ENCODE measurements at places on chromosomes 6 and 20. TPM values are rescaled to one million over a fixed set of nuclear protein-coding genes. Genes with fewer than 3 reads are reported as not detected.

The DUSP15 gene
- polyA plus RNA-seq = not detected

The DDX43 gene
- polyA plus RNA-seq = 3.6 TPM

The ANKRD66 gene
- not detected for polyA plus RNA-seq

The ZNF311 gene
- not detected for polyA plus RNA-seq

The CCR6 gene
- polyA plus RNA-seq = 67.5 TPM

The PAX1 gene
- polyA plus RNA-seq = not detected

The AIF1 gene
- 14.7 TPM for polyA plus RNA-seq

The OPRL1 gene
- 0.59 TPM for polyA plus RNA-seq

- no peak for DNase-seq
Observed at GRCh38 chr20:51127713-51128112, 104.8 kb upstream of the KCNG1 start.

GRCh38 chr6:116476002-116476678 lies 15.0 kb downstream of the CALHM6 start:
- DNase-seq = no peak

DNA sequence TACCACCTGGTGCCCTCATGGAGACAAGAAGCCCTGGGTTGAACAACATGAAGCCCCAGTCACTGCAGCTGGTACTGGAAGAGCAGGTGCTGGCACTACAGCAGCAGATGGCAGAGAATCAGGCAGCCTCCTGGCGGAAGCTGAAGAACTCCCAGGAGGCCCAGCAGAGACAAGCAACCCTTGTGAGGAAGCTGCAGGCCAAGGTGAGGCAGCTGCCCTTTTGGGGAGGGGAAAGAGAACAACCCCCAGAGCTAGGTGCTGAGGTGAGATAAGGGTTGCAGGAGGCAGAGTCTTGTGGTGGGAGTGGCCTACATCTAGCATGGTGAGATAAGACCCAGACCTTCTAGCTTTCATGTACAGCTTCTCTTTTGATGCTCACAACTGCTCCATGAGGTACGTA lies 7.0 kb downstream of the CEP250 start:
- no peak for DNase-seq

DNA sequence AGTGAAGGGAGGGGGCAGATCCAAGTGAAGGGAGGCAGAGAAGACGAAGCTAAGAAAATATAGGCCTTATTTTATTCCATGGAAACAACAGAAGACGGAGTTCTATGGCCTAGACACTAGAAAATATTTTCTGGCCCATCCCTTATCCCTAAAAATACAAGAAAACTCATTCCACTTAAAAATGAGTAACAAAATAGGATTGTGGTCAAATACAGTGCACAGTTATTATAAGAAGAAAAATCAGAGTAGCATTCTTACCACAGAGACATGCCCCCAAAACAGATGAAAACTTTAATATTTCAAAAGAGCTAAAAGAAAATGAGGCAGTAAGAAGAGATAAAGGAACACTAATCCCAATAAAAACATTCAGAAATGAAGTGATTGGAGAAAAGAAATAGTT lies 202.9 kb downstream of the GMPR start:
- no peak for DNase-seq

DNA sequence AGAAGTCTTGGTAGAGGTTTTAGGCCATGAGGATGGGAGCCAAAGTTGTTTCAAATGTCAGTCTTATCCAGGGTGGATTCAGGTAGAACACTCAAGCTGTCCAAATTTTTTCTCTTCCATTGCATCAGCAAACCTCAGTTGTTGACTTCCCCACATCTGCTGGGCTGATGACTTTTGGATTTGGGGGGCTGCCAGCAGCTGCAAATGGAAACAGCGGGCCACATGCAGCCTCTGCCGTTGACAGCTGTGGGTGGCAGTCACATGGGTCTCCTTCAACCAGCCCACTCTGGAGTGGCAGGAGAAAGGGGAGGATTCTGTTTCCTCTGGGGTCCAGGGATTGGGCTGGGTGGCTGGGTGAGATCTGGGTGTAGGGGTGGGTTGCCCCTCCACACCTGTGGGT lies 5.8 kb upstream of the MLN start:
- DNase-seq = no peak

GRCh38 chr20:37955511-37955910 lies 52.6 kb downstream of the VSTM2L start:
- DNase-seq = no peak

- DNase-seq = no peak
Observed at GRCh38 chr6:169567819-169568218, 134.0 kb downstream of the WDR27 start.

DNA sequence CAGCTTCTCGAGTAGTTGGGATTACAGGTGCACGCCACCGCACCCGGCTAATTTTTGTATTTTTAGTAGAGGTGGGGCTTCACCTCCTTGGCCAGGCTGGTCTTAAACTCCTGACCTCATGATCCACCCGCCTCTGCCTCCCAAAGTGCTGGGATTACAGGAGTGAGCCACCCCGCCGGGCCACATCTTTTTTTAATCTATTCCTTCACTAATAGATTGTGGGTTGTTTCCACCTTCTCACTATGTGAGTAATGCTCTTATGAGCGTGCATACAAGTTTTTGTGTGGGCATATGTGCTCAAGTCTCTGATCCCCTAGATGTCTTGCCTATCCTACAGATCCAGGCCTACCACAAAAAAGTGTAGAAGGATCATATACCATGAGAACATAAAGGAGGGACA lies 30.7 kb downstream of the CARMIL1 start:
- no peak for DNase-seq

GRCh38 chr20:48861444-48861843 lies 33.6 kb upstream of the PREX1 start:
- no peak for DNase-seq

DNA sequence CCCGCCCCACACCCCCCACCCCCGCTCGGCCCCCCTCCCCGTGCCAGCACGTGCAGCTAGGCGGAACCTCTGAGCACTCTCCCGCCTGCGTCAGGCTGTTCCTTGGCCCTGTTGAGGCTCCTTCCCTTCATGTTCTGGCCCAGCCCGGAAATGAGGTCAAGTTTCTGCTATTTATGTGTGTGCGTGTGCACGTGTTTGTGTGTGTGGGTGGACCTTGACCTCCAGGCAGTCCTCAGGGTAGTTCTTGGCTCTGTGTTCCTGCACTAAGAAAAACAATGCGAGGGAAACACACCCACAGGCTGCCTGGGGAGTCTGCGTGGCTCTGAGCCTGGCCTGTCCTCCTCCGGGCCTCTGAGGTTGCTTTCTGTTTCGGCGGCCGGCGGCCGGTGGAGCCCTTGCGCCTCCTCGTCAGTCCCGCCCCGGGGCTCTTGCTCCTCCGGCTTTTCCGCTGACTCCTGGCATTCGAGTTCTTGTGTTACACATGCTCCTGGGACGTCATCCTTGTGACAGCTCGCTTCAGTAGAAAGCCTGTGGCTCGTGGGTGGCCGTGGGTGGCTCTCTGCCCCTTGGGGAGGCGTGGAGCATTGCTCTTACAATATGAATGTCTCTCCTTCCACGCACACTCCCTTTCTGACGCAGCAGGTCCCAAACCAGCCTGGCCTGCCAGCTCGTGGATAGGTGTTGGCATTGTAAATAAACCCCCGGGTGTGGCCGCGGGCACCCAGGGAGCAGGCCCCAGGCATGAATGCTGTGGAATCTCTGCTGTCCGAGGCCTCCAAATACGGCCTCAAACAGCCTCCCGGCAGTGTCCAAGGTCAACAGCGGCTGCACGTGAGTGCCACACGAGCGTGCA lies 10.0 kb downstream of the SLCO4A1 start:
- peak; percentile 79 for DNase-seq

GRCh38 chr6:128208851-128209580 lies 308.2 kb upstream of the THEMIS start:
- no peak for DNase-seq

DNA sequence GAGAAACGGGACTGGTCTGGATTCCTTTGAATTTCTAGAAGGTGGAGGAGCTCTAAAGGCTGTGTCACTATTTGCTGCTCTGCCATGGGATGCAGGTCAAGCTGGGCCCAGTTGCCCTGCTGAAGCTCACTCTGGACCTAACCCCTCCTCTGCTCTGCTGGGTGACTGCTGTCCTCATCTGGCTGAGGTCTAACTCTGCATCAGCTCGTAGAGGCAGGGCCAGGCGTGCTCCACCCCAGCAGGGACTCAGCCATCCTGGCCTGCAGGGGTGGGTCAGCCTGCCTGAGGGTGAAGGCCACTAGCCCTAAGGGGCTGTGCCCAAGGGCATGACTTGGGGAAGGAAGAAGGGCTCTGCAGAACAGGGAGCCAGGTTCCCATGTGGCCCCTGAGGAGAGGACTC lies 852 bp downstream of the CST4 start:
- no peak for DNase-seq

- DNase-seq = no peak
Observed at GRCh38 chr6:53201270-53201669, 52.6 kb upstream of the GCM1 start.

DNA sequence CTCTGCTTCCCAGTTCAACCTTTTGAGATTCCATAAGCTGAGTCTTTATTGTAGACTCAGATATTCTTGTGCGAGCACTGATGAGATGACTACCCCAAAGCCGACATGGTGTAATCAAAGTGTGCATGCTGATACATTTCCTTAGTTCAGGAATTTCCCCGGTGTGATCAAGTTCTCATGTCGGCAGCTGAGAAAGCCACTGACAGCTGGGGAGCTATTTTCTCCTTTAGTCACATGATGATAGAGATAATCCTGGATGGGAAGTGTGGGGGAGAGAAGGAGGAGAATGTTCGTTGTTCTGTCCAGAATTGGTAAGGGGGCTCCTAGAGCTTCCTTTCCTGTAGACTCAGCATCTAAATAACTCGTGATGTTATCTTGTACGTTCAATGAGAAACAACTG lies 7.7 kb upstream of the CAP2 start:
- DNase-seq = no peak

DNA sequence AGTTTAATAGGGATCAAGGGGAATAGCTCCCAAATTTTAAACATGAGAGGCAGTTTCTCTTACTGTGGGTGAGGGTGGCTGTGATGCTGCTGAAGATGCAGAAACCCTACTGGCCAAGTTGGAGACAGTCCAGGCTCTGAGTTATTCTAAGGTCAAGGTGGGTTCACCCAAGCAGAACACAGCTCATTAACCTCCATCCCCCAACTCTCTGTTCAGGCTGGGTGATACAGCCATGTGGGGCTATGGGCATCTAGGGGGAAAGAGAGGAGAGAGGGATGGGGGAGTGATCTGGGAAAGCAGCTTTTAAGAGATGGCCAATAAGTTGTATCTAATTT lies 18.9 kb upstream of the TRAM2 start:
- no peak for DNase-seq

GRCh38 chr6:47729019-47729418 lies 30.6 kb downstream of the ADGRF4 start:
- no peak for DNase-seq

DNA sequence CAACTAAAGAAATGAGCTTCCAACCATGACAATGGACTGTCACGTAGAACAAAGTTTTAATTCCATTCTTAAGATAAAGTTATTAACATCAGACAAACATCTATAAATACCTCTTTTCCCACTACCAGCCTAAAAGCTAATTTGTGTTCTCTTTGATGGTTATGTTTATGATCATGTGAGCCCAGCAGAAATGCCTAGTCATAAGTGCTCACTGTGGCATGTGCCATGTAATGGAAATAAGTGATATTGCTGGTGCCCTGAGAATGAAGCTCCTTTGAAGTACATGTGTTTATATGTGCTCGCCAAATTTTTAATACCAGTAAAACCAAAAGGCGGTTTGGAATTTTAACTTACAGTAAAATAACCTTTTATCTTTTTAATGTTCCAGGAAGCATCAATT lies 205.8 kb downstream of the ISM1 start:
- no peak for DNase-seq

- DNase-seq = no peak
Observed at GRCh38 chr6:166667796-166668610, 41.0 kb upstream of the RPS6KA2 start.

GRCh38 chr20:41161886-41162285 lies 24.5 kb downstream of the PLCG1 start:
- DNase-seq = no peak

GRCh38 chr6:140586426-140587061 lies 1212.1 kb upstream of the CITED2 start:
- DNase-seq = no peak

GRCh38 chr6:169777896-169778295 lies 26.5 kb downstream of the ERMARD start:
- no peak for DNase-seq

- peak; percentile 3 for DNase-seq
Observed at GRCh38 chr6:108453601-108454185, 107.0 kb upstream of the FOXO3 start.

- no peak for DNase-seq
Observed at GRCh38 chr20:22411627-22412450, 172.5 kb downstream of the FOXA2 start.

- DNase-seq = no peak
Observed at GRCh38 chr6:159092631-159093030, 47.8 kb upstream of the TAGAP start.

GRCh38 chr20:57576617-57577550 lies 16.0 kb downstream of the PCK1 start:
- DNase-seq = no peak

- no peak for DNase-seq
Observed at GRCh38 chr20:20573797-20574196, 138.6 kb downstream of the RALGAPA2 start.

- no peak for DNase-seq
Observed at GRCh38 chr20:38245753-38246152, 14.8 kb downstream of the KIAA1755 start.

GRCh38 chr6:14748679-14749078 lies 497.2 kb upstream of the JARID2 start:
- no peak for DNase-seq

DNA sequence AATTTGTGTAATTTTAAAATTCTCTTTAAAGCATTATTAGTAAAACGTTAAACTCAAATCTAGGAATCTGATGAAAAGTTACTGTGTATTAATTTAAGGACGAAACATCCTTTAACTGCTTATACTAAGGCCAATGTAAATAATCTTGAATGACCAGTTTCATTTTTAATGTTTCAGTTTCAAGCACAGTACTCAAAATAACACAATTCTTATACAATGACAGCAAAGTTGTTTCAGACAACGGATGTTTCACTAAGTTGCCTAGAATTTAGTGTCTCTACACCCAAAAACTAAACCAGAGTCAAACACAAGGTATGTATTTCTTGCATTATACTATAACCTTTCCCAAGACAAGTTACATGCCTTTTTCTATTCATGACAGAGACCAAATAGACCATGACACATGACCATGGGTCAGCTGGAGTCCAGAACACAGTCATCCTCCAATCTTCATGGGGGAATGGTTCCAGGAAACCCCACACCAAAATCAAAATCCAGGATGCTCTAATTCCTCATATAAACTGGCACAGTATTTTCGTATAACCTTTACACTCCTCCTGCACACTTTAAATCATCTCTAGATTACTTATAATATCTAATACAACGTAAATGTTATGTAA lies 7.7 kb downstream of the PHIP start:
- DNase-seq = no peak

All from CD4-positive, CD25-positive, alpha-beta regulatory T cell (primary cell).